Activated T-cell treated with anti-CD3 and anti-CD28 coated beads, Interleukin-2, amount 50 U/mL, for 1 hour (primary cell): ENCODE measurements at places on chromosomes 6 and 20.

GRCh38 chr6:23523771-23524170 is 602.2 kb upstream of the NRSN1 start:
- DNase-seq: no peak

DNA sequence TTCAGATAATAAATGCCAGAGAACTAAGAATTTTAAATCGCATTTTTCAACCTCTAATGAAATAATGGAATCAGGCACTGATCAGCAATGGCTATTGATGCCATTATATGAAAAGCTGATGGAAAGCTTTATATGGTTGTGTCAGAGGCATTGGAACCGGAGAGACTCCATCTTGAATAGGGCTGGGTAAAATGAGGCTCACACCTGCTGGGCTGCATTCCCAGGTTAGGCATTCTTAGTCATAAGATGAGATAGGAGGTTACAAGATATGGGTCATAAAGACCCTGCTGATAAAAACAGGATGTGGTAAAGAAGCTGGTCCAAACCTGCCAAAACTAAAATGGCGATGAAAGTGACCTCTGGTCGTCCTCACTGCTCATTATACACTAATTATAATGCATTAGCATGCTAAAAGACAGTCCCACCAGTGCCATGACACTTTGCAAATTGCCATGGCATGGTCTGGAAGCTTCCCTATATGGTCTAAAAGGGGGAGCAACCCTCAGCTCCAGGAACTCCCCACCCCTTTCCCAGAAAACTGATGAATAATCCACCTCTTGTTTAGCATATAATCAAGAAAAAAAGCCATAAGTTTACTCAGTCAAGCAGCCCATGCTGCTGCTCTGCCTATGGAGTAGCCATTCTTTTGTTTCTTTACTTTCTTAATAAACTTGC is 40.2 kb upstream of the CD83 start:
- no peak for DNase-seq

GRCh38 chr20:52812231-52812847 is 159.8 kb upstream of the TSHZ2 start:
- no peak for DNase-seq

- DNase-seq: no peak
Observed at GRCh38 chr6:108277831-108278230, 17.0 kb upstream of the SNX3 start.

DNA sequence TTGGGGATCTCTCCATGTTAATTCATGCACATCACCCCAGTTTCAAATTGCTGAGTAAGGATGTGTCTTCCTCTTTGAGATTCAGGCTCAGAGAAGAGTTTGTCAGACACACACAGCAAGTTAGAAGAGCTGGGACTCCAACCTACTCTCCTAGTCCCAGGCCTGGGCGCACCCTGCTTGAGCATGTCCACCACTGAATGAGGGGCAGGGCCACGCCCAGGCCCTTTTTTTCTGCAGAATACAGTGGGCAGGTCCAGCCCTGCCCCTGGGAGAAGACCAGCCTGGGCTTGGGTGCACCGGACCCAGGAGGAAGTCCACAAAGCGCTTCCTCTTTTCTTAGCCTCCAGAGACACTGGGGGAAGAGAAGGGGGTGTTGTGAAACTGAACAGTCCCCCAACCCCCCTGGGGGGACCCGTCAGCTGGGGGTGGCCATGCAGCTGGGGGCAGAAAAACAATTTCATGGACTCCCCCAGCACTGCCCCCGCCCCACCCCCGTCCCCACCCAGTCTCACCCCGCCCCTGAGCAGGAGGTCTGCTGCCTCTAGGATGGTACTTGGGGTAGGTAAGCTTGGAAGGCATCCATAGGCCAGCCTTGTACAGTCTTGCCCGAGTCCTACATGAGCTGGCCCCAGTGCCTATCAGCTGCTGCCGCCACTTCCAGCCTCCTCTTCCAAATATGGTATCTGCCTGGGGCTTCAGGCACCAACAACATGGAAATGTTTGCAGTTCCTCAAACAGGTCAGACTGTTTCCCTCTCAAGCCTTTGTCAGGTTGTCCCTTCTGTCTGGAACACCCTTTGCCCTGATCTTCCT is 11.7 kb upstream of the HCK start:
- no peak for DNase-seq

DNA sequence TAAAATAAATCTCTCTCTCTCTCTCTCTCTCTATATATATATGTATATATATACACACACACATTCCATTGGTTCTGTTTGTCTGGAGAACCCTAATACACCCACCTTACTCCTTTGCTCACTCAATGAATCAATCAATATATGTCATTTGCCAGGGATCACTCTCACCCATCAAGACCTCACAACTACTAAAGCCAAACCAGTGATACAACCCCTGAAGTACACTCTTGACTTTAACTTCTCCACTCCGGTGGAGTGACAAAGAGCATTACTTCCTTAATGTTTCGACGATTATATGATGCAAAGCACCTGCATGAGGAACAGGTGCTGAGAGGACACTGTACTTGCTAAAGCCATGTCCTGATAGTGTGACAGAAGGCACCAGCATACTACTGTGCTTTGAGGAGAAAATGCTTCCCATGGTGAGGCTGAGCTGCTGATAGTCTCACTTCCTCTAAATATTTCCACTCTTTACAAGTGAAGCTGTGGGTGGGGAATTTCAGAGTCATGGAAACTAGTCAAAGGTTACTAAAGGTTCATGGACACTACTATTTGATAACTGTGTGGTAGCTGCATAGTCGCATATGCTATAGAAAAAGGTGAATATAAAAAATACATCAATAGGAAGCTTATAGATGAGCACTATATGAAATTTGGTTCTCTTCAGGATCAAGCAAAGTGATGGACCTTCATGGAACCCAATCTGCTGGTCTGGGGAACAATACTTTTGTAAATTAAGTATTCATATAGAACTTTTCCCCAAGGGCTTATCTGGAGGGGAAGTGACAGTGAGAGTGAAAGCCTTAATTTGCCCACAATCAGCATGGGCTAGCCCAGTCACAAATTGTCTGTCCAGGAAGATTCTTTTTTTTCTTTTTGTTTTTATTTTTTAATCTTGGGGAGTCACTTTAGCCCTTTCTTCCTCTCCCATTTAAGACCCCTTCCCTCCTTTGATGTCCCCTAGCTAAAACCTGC is 141.9 kb upstream of the NEDD9 start:
- no peak for DNase-seq

DNA sequence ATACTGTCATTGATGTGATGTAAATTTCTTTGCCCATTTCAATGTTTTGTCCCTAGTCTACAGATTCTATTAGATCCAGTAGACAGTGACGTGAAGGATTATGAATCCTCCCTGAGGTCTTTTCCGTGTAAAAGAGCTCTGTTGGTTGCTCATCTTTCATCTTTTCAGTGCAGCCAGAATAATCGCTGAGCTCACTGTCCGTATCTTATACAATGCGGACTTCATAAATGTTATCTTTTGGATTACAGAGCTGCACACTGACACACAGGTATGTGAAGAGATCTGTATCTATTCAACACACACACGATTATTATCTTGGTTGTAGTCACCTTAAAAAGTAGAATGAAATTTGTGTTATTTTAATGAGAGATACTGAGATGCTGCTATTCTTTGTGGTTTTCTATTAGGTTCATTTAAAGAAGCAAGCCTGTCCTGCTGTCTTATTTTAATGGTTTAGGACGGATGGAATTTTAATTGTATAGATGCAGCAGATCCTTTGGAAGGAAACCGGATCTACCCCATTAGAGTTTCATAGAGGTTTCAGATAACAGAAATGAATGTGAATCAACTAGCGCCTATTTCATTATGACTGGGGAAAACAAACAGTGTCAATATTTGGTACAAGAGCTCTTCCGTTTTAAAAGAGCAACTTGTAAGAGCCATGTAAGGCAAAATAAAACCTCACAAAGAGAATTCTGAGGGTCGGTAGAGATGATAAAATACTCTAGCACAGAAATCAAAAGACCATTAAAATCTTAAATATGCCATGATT is 79.4 kb downstream of the BMP6 start:
- DNase-seq: no peak

DNA sequence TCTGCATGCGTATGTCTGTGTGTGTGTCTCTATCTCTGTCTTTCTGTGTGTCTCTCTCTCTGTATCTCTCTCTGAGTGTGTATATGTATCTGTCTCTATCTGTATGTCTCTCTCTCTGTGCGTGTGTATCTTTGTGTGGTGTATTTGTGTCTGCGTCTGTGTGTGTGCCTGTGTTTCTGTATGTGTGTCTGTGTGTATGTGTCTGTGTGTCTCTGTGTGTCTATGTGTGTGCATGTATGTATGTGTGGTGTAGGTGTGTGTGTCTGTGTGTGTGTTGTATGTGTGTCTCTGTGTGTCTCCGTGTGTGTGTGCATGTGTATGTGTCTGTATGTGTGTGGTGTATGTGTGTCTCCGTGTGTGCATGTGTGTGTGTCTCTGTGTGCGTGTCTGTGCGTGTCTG is 243.0 kb upstream of the FOXQ1 start:
- no peak for DNase-seq

DNA sequence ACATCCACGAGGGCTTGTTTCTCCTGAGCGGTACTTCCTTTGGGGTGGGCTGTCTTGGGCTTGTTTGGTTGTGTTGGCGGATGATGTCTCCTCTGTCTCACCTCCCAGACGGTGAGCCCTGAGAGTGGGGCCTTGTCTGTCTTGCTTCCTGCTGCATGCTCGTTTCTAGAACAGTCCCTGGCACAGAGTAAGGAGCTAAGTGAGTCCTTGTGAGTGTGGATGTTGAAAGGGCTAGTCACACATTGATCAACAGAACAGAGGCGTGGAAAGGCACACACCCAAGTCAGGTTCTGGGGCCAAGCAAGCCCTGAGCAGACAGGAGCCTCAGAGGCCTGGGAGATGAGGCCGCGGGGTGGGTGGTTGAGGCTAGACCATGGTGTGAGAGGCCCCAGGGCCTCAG is 111.0 kb downstream of the BMP7 start:
- no peak for DNase-seq

DNA sequence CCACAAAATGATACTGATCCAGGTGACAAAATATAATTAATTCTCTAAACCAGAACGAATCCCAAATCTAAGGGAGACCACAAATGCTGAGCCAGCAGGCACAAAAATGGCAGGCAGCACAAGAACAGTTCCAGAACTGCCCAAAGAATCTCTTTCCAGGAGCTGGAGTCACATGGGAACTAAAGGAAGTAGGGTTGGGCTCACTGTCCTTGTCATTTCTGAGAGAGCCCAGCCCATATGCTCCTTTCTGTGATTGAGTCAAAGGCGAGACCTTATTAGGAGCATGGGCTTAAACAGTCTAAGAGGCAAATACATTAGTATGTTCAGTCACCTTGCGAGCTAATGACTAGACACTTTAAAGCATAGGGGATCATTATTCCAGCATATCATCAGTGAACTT is 327.6 kb upstream of the ARID1B start:
- DNase-seq: no peak

DNA sequence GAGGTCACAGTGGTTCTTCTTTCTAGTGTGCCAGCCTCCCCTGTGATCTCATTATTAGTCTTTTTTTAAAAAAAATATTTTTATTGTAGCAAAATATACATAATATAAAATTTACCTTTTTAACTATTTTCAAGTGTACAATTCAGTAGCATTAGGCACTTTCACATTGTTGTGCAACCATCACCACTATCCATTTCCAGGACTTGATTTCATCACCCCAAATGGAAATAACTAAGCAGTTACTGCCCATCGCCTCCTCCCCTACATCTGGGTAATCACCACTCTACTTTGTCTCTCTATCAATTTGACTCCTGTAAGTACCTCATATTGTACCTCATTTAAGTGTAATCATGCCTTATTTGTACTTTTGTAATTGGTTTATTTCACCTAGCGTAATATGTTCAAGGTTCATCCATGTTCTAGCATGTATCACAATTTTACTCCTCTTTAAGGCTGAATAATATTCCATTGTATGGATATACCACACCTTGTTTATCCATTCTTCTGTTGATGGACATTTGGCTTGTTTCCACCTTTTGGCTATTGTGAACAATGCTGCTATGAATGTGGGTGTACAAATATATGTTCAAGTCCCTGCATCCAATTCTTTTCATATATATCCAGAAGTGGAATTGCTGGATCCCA is 68.6 kb upstream of the FYN start:
- DNase-seq: no peak

GRCh38 chr20:10201321-10201870 is 17.2 kb upstream of the SNAP25 start:
- no peak for DNase-seq

GRCh38 chr6:143286251-143286795 is 164.2 kb downstream of the ADAT2 start:
- DNase-seq: no peak

DNA sequence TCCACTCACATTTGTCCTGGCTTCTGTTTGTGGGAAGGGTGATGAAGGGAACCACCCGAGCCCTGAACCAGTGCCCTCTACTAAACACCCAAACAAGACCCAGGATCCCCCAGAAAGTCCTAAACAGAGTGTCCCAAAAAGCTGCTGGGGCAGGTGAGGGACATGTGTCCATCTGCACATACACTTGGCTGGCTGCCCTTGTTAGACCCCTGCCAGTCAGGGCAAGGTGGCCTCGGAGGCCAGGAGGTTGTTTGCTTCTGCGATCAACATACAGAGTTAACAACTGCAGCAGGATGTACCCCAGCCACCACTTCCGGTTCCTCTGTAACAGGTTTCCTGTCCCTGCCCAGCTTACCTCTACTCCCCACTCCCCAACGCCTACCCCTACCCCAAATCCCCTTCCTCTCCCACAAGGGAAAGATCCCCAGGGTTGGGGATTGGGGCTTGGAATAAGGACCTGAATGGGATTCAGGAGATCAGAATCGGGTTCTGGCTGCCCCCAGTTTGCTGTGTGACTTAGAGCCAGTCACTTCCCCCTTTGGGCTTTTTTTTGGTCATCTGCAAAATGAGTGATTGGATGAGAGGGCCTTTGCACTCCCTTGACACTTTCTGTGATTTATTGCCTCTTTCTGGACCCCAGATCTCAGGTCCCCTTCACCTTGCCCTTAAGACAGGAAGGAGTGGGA is 13.9 kb downstream of the DEF6 start:
- DNase-seq: peak; percentile 63
